Panc1 (cell line): ENCODE measurements at places on chromosomes 2 and 18.

DNA sequence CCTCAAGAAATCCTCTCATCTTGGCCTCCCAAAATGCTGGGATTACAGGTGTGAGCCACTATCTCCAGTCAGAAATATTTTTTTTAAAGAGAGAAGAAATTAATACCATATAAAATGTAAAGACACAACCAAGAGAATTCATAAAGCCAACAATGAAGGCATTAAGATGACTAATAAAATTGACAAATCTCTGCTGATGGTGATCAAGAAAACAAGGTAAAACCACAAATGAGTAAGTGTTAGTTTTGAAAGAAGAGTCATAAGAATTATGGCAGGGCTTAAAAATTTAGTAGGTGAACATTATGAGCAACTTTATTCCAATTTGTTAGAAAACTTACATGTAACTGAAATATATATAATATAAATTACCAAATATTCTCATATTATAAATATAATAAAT, 752.8 kb upstream of the CELF4 start:
- no peak for DNase-seq

DNA sequence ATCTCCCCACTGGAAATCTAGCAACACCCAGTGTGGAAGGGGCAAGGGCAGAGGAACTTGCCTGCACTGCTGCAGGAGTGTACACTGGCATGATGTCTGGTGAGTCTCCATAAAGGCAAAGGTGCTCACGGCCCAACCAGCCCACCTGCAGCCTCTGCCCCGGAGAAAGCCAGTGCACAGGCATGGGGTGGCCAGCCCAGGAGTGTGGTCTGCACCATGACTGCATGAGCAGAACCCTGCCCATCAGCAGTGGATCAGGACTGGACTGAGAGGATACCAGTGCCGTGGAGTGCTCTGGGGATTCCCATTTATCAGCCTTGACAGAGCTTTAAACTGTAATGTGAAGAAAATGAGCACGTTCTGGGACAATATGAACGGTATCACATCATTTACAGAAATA, 342.6 kb upstream of the HS6ST1 start:
- no peak for DNase-seq

- DNase-seq, result no peak
Observed at GRCh38 chr18:54280220-54280569, 10.9 kb downstream of the POLI start.

GRCh38 chr2:225556461-225556860, 157.0 kb downstream of the NYAP2 start:
- no peak for DNase-seq

- no peak for DNase-seq
Observed at GRCh38 chr2:5665066-5665465, 27.1 kb upstream of the SOX11 start.

DNA sequence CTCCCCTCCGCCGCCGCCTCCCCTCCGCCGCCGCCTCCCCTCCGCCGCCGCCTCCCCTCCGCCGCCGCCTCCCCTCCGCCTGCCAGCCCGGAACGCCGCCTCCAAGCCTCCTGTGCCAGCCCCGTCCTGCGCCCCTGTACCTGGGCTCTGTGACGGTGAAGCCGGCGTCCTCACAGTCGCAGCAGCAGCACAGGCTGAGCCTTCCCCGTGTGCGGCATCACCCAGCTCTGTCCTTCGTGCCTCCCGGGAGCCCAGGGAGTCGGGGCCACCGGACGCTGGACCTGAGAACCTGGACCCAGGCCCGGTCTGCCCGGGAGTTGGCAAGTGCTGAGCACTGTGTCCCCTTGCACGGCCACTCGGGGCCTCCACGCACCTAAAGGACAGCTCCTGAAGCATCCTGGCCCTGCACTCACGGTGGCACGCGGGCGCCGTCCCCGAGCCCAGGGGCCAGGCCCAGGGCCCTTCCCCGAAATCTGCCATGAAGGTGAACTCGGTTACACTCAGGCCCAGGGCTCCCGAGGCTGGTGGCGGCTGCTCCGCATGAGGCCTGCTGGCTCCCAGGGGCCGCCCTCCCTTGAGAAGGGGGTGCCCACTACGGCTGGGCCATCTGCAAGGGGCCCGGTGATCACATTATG, 32.9 kb downstream of the RTP5 start:
- DNase-seq, result no peak

GRCh38 chr2:152466041-152466440, 131.1 kb downstream of the FMNL2 start:
- peak; percentile 57 for DNase-seq

- DNase-seq, result no peak
Observed at GRCh38 chr2:143263066-143263625, 133.9 kb downstream of the ARHGAP15 start.

DNA sequence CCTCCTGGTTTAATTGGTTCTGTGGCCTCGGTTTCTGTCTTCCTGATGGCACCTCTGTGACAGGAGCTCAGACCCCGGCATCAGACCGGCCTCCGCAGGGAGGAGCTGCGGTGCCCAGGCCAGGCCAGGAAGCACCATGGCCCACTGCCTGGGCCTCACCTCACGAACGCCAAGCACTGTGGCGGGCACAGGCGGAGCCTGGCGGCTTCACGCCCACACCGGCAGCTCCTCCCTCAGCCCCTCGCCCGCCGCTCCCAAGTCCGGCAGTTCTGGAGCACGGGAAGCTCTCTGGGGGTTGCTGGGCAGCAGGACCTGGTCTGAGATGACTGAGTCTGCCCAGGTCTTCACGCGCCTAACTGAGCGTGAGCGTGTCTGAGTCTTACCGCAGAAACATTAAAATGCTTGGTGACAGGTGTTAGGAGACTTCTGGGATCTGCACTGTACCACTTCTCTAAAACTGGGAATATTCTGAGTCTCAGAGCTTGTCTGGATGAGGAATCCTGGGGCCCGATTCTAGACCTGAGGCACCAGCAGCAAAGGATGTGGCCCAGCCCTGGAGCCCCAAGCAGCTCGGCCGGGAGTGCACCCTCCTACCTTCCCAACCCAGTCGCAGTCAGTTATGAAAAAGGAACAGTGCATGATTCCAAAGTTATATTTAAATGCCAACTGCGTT, 21.9 kb downstream of the RTP5 start:
- DNase-seq, result no peak
